Stimulated activated CD4-positive, alpha-beta T cell treated with anti-CD3 and anti-CD28 coated beads, TNF-alpha, amount 100 ng/mL, for 48 hours (primary cell): ENCODE measurements at places on chromosomes 1 and 21.

- no peak for DNase-seq
These were observed 1.2 kb downstream of the NEXN start for GRCh38 chr1:77889671-77890070.

GRCh38 chr1:27979859-27980201 is 20.1 kb downstream of the XKR8 start:
- no peak for DNase-seq

GRCh38 chr1:224718470-224719053 is 102.4 kb downstream of the CNIH3 start:
- DNase-seq: no peak

- DNase-seq: no peak
These were observed 302.9 kb upstream of the SPAG17 start for GRCh38 chr1:118487932-118488331.
